ENCODE measurements at places on chromosomes 2 and 18.

DNA sequence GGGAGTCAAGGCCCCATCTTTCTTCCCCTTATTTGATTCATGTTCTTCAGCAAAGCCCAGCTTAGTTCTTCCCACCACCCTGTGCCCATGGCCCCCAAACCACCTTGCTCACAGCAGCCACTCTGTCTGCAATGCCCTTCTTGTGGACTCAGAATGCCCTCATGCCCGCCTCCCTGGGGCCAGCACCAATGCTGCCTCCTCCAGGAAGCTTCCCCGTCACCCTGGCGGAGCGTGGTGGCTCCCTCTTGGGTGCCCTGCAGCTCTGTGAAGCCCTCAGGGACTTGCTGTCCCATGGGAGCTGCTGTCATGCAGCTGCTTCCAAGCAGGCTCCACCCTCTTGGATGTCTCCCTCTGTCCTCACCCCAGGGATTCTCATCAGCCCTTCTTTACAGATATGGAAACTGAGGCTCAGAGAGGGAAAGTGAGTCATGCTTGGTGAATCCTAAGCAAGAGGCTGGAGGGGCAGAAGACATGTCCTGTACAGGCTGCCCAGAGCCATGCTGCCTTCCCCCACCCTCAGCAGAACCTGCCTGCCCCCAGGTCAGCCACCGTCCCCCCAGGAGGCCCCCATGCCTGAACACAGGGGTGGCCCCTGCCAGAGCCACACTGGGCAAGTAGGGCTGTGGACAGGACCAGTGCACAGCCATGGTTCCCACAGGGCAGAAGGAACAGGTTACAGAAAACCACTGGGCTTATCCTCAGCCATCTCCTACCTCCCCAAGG is 11.8 kb upstream of the DUSP2 start:
- DNase-seq = no peak

DNA sequence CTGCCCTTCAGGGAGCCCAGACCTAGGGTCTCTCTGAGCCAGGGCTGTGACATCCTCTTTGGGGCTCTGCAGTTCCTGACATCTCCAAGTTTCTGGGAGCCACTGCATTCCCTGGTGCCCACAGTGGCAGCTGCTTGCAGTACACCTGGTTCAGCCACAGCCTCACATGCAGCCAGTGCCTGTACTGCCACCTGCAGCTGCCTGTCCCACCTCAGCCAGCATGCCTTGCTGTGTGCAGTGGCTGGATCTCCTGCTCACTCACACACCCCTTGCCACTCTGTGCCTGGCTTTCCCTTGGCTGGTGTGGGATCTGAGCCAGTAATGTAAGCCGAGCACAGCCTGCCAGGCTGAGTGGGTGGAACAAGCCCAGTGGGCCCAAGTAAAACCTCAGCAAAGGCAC is 1288.7 kb downstream of the CNTNAP5 start:
- DNase-seq = no peak

DNA sequence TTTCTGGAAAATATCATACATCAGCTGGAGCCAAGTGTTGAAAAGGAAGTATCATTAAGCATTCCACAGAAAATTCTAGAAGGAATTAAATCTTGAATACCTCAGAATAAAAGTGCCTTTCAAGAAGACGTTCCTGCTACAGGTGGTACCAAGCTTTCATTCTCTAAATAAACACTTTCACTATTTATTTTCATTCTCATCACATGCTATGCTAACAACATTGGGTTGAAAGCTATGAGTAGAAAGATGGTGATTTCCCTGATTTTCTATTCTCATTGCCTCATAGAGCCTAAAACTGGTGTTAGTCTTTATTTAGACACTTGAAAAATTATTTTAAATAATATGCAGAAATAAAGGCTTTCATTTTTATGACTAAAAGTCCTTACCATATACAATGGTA is 324.7 kb downstream of the LRP1B start:
- no peak for DNase-seq

DNA sequence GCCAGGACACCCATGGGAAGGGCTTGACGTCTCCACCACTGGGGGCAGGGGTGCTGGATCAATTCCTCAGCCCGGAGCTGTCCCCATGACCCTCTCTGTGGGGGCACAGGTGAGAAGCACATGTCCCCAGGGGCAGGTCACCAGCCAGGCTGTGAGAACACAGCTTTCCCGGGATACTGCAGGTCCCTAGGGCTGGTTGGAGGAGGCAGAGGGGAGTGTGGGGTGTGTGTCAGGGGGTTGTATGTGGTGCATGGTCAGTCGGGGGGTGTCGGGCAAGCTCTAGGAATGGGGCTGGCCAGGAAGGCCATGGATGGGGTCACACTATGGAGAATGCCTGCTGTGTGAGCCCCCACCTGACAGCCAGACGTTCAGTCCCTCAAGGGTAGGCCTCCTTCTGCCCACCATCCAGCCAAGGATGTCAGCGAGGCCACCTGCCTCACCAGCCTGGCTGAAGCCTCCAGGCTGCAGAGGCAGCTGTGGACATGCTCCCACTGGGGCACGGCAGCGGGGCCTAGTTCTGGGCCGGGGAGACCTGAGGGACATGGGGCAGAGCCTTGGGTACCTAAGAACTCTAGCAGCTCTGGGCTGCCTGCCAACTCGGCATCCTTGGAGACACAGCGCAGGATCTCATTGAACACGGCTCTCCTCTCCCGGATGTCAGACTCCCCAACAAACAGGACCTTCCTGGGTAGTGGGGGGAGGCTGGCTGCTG is 10.3 kb downstream of the HS1BP3 start:
- no peak for DNase-seq

GRCh38 chr18:28095041-28095440 is 81.9 kb downstream of the CDH2 start:
- no peak for DNase-seq

- DNase-seq = no peak
Observed at GRCh38 chr2:1642066-1642861, 102.1 kb downstream of the PXDN start.

- no peak for DNase-seq
Observed at GRCh38 chr2:112486895-112487294, 4.9 kb downstream of the TTL start.
